ENCODE measurements at places on chromosomes 11 and 22.

- no peak for DNase-seq
Observed at GRCh38 chr11:72831521-72832300, 17.5 kb downstream of the ATG16L2 start.

GRCh38 chr11:92024788-92025187 is 199.8 kb upstream of the FAT3 start:
- no peak for DNase-seq

- DNase-seq, result no peak
Observed at GRCh38 chr11:58152781-58153180, 27.5 kb upstream of the OR9I1 start.

DNA sequence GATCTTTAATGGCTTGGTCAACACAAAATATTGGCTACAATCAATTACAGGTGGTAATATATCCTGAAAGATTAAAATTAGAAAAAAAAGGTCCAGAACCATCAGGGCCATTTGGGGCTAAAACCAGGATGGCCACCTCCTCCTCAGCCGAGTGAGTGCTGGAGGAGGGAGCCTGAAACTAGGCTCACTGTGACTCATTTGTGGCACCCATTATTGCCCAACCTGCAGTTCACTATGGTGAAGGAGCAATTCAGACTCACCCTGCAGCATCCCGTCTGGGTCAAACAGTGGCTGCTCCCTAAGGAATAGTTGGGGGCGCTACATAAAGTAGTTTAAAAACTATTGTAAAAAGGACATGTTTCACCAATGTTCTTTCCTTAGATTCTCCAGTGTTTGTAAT is 60.7 kb downstream of the GLYATL1 start:
- DNase-seq, result no peak

GRCh38 chr22:19040888-19041703 is 81.1 kb downstream of the DGCR2 start:
- DNase-seq, result no peak

DNA sequence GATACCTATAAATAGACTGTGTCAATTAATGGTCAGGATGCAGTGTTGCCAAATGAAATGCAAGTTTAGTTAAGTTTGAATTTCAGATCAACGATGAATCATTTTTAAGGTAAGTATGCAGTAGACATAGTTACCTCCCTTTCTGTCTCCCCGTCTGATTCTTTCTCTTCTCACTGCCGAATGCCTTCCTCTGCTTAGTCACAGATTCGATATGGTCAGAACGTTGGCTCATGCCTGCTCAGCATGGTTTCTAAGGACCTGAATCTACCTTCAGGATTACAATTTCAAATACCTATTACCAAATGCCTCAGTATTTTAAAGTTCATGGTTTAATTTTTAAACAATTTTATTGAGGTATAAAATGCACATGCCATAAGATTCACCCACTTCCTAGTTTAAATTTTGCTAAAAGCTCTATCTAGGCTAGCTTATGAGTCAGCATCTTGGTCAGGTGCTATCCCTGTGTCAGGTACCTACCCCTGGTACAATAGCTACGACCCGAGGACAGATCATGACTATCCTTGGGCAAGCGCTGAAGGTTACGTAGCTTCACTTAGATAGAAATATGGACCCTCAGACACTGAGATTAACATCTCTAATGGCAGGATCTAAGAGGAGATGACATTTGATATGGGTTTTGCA is 78.2 kb upstream of the SPON1 start:
- DNase-seq, result no peak

DNA sequence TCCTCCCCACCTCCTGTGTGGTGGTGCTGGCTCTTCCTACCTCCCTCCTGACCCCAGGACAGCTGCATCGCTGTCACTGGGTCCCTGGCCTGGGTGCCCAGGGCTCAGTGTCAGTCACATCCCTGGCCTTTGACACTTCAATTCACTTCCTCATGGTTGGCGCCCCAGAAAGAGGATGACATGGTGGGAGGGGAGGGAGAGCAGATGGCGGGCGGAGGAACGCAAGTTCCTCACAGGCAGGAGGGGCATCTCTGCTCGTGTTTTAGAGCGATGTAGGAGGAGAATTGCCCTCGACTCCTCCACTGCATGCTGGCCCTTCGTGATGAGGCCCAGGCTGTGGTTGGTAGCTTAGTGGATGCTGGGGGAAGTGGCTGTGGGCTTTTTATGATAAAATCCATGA is 35.1 kb upstream of the KRTAP5-7 start:
- DNase-seq, result no peak

DNA sequence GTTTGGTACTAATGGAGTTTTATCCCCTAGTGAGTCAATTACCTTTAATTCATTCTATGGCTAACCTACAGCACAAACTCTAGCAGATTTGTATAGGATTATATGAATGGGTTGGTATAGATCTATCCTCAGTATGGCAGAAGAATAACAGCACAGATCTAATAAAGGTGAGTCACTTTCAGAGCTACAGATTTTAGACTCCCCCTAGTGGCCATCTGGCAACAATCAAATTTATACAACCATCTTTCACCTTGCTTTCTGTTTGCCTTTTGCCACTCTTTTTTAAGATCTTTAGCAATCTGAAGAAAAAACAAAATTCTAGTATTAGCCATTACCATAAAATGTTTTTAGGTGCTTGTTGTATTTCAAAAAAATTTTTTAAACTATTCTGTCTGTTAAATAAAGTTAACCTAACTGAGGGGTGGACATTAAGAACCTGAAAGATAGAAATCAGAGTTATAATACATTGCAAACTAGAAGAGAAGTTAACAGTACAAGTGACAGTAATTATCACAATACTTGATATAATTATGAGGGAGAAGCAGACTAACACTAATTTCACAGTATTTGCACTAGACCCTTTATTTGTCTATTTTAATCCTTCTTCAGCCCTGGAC is 25.8 kb downstream of the DDIAS start:
- DNase-seq, result peak; percentile 13
